ENCODE measurements at places on chromosomes 11 and 22.

GRCh38 chr11:73856031-73856567 is 20.5 kb downstream of the COA4 start:
- no peak for DNase-seq

GRCh38 chr11:70810133-70810532 is 411.8 kb downstream of the CTTN start:
- DNase-seq: no peak

GRCh38 chr11:86625981-86626380 is 46.4 kb downstream of the ME3 start:
- DNase-seq: no peak

GRCh38 chr22:37768273-37768672 is 39.5 kb upstream of the GCAT start:
- no peak for DNase-seq

GRCh38 chr22:38305471-38306448 is 11.5 kb downstream of the CSNK1E start:
- no peak for DNase-seq

DNA sequence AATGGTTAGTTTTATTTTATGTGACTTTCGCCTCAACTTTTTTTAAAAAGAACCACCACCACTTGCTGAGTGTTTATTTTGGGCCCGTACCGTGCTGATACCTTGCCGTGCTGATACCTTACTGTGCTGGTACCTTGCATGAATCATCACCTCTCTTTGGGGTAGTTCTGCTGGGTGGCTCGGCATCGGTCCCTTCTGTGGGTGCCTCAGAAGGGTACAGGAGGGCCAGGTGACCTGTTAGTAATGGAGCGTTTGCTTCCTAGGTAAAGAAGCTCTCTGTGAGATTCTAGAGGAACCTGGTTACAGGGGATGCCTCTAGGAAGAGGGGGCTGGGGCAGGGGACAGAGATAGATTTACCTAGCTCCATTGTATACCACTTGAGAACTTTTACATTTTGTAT is 17.1 kb downstream of the TOM1 start:
- no peak for DNase-seq

GRCh38 chr22:34903416-34903815 is 162.5 kb upstream of the ISX start:
- no peak for DNase-seq

DNA sequence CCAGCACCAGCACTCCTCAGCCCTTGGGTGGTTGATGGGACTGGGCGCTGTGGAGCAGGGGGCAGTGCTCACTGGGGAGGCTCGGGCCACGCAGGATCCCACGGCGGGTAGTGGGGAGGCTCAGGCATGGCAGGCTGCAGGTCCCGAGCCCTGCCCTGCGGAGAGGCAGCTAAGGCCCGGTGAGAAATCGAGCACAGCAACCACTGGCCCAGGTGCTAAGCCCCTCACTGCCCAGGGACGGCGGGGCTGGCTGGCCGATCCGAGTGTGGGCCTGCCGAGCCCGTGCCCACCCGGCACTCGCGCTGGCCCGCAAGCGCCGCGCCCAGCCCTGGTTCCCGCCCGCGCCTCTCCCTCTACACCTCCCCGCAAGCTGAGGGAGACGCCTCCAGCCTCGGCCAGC is 56.0 kb upstream of the ZNF195 start:
- no peak for DNase-seq

DNA sequence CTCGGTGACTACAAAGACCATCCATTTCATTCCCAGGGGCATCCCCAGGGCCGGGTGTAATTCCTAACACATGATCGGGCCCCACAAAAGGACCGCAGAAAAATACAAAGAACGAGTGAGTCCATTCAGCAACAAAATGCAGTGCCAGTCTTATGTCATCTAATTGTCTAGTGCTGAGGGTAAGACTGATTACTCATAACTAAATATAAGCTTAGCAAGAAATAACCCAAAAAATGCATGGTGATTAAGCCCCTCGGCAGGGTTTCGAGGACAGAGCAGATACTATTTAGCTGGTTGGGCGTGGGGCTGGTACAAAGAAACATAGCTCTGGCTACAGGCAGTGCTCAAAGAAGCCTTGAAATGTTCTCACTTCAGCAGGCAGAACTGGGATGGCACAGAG is 1078.9 kb downstream of the OPCML start:
- DNase-seq: no peak

- DNase-seq: no peak
Measured at GRCh38 chr11:110022548-110022947, 70.6 kb upstream of the ZC3H12C start.

DNA sequence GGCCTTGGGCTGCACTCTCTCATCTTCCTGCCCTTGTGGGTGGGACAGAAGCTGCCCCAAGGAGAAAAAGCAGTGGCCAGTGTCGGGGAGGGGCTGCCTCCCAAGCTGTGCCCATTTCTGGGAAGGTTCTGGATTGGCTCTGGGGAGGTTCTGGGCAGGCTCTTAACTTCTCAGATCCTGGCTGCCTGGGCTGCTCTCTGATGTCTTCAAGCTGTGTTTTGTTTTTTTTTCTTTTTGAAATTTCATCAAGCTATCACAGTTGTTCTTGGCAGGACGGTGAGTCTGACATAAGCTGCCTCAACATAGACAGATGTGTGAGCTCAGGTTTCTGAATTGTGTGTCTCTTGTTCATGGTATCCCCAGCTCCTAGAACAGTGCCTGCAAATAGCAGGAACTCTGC is 1032.0 kb downstream of the BRD1 start:
- DNase-seq: no peak
